ENCODE measurements at places on chromosomes 7 and 10.

DNA sequence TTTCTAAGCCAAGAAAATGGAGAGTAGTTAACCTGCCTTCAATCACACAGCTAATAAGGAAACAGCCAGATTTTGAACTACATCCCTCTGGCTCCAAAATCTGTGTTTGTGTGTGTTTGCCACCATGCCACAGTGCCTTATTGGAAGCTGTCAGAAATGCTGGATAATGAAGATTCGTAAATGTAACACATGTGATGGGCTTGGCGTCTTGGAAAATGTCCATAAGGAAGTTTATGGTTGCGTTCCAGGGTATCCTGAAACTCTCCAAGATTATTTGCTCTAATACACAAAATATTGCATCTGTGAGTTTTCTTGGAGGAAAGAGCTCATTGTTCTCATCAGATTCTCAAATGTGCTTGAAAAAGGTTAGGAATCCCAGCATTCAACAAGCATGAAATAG is 22.7 kb downstream of the MYOF start:
- DNase-seq, result no peak

GRCh38 chr7:120586571-120586970 is 271.4 kb downstream of the TSPAN12 start:
- DNase-seq, result no peak

- DNase-seq, result no peak
Measured at GRCh38 chr10:3761021-3761686, 23.9 kb downstream of the KLF6 start.

GRCh38 chr10:26478061-26478460 is 39.9 kb downstream of the APBB1IP start:
- no peak for DNase-seq

DNA sequence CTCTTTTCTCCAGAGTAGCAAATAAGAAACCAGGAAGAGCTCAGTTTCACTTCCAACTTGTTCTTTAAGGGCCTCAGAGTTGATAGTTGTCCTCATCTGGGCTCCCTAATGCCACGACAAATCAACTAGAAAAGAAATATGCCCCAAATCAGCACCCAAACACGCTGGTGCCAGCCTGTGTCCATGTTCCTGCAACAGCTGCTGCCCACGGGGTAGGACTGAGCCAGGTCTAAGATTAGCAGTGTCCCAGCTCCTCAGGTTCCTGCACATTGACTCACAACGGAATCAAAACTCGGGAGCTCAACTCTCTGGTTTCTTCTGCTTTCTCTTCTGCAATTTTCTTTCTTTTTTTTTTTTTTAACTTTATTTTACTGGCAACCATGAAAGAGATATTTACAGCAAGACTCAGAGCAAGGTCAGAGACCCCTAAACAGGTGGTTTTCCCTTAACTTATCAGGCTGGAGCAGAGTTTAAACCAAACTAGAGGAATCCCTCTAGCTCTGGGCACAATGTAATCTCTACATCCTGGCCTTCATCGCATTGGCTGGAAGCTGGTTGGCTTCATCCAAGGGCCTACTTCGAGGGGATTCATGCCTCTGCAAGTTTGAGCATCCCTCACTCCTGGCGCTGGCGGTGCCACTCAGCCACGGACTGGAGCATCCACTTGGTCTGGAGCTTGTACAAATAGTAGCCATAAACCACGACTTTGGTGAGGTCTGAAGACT is 126.1 kb downstream of the PFKFB3 start:
- DNase-seq, result no peak
